ENCODE measurements at places on chromosomes 11 and 22.

GRCh38 chr11:75267171-75267970 is 26.8 kb downstream of the TPBGL start:
- no peak for DNase-seq

- no peak for DNase-seq
Observed at GRCh38 chr22:23216461-23217170, 36.3 kb downstream of the BCR start.

- DNase-seq, result no peak
Observed at GRCh38 chr22:49077036-49077393, 750.7 kb downstream of the BRD1 start.

GRCh38 chr11:6705905-6706535 is 22.9 kb upstream of the MRPL17 start:
- no peak for DNase-seq

GRCh38 chr11:34651551-34651950 is 30.7 kb downstream of the EHF start:
- DNase-seq, result no peak

GRCh38 chr22:30614879-30615278 is 7.9 kb downstream of the TCN2 start:
- DNase-seq, result no peak

DNA sequence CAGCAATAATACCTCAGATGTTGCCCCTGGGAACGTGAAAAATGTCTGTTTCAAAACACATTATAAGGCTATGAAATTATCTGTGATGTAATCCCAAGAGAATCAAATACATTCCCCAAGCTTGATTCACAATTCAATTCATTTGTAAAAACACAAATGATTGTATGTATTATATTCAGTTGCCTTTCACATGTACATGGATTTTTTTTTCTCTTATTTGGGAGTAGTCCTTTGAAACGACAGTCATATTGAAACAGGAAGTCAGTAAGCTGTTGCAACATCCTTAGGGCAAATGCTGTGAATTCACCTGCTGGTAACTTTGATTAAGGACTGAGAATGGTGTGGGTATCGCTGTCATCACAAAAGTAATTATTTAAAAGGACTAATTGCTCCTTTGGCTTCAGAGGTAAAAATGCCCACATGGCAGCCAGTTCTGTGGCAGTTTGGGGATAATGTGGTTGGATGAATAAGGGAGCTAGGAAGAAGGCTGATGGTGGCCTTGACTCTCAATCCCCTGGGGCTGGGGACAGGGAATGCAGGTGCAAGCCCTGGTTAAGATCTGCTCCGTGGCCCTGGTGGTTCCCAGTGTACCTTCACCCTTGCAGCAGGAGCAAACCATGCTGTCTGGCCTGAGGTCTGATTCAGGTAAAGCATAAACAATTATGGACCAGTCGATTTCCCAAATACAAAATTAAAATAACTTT is 13.2 kb downstream of the EHF start:
- DNase-seq, result no peak

- DNase-seq, result no peak
Observed at GRCh38 chr22:23182309-23183060, 2.2 kb downstream of the BCR start.

GRCh38 chr11:119501777-119502405 is 78.9 kb upstream of the THY1 start:
- DNase-seq, result no peak

DNA sequence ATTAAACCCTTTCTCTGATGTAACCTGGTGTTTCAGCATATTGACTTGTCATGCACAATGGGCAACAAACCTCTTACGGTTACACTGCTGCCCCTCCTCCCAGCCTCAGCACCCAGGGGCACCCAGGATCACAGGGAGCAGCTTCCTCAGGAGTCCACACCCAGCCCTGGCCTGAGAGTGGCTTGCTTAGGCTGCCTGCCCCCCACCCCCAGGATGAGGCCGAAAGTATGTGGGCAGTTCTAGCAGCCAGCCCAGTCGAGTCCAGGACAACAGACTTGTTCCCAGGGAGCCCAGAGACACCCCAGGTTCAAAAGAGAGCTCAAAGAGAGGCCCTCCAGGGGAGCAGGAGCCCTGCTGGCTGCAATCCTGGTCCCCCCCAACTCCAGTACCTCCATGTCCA is 108.1 kb upstream of the THY1 start:
- DNase-seq, result no peak

DNA sequence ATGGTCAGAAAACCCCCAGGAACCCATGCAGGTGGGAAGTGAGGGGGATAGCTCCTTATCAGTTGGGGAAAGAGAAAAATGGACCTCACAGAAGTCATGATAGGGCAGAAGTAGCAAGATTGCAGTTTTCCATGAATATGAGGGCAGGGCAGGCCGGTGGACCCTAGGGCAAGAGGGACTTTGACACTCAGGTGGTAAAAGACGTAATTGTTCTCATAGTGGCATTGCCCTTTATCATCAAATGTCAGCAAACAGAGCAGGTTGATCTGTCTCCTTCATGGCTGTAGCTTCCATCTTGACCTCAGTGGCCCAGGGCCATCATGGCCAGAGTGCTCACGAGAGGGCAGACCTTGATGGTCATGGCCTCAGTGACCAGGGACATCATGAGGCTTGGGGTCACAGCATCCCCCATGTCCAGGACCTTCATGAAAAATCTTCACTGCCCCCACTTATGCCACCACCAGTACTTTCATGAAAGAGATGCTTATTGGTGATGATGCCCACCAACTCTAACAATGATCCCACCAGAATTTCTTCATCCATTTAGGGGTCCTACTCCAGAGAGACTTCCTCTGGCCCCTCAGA is 127.1 kb downstream of the SNX19 start:
- DNase-seq, result no peak

DNA sequence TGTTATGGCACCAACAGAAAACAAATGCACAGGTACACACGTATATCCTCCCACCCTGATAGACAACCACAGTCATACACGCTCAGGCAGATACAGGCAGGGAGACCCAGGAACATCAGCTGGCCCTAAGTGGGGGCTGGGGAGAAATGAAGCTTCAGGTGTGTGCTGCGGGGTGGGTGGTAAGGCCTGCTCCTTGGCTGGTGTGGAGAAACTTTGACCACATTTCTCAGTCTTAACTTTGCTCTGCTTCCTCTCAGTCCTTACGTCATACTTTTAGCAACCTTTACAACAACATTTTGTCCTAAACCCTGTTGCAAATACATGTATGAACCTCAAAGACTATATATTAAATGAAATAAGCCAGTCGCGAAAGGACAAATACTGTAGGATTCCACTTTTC is 6.7 kb upstream of the ANAPC15 start:
- DNase-seq, result no peak

DNA sequence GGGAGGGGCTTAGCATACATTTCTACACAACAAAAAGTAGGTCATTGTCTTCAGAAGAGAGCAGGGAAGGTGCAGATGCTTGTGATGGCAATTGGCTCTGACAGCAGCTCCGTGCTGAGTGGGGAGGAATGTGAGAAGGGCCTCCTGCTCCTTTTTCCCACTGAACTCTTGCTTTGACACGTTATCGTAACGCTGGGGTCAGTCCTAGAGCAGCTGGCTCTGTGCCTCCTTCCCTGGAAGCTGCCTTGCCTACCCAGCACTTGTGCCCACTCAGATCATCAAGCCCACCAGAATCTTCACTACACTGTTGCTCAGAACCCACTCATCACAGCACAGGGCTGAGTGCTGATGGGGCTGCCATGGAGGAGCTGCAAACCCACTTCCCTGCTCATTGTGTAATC is 14.9 kb upstream of the NAV2 start:
- DNase-seq, result no peak

DNA sequence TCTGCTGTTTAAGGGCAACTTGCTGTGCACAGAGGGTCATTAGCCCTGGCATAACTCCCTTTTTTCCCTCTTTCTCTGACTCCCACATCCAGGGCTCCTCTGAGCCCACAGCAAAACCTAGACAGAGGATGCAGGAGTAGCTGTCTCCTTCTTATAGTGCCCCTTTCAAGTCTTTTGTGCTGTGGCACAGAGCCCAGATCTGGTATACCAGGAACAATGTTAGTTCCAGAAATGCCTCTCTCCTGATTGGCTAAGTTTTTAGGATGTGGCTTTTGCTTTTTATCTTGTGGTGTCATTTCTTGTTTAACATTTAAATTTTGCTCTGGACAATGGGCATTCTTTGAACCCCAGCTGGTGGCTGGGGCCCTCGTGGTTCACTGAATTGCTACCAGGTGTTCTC is 25.6 kb upstream of the RRM1 start:
- DNase-seq, result no peak

DNA sequence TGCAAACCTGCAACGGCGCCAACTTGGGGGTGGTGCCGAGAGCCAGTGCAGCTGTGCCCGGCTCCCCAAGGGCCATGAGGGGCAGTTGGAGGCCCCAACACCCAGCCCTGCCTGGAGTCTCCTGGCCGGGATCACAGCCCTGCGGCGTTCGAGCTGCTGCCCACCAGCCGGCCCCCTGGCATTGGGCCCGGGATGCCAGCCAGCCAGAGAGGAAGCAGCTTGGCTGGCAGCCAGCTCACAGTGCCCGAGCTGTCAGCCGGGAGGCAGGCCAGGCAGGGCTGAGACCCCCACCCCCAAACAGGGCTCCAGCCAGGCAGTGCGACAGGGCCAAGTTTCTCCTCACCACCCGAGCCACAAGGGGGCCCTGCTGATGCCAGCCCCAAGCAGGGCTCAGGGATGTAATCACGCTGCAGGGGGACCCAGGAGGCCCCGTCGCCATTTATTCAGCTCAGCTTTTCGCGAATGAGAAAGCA is 26.0 kb upstream of the TCF20 start:
- DNase-seq, result no peak

DNA sequence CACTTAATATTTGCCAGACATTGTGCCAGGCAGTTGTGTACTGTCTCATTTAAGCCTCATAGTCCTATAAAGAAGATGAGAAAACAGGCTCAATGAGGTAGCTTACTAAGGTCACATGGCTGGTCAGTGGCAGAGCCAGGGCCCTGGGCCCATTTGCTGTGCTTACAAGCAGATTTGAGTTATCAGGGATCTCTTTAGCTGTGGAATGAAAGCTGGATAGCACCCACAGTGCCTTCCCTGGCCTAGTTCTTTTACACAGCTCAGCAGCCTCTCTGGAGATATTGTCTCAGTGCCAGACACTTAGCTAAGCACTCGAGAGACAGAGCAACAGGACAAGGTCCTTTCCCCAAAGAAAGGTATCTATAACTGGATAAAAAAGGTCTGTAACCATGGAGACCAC is 6.1 kb downstream of the TMEM86A start:
- no peak for DNase-seq

- DNase-seq, result no peak
Observed at GRCh38 chr22:24728790-24729637, 45.5 kb downstream of the PIWIL3 start.

- no peak for DNase-seq
Observed at GRCh38 chr22:29315286-29316140, at the start of gene RASL10A. Gene RASL10A (minus strand): TSS chr22:29315697. CDS start chr22:29315246, 451 bp downstream.

DNA sequence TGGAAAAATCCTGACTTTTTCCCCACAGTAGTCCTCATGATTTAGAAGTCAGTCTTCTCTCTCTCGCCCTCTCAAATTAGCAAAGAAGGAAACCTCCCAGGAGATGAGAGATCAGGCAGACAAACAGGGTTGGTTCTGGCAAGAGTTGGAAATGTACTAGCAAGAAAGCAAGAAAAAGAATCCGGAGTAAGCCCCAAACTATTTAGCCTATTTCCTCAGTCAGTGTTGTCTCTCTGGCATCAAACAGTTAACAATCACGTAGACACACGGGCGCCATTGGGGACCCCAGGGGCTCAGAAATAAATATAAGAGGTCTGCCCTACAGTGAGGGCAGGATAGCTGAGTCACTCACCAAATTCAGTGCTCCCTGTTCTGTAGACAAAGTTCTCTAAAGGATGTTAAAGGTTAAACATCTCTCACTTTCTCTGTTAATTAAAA is 4.7 kb downstream of the C11orf52 start:
- no peak for DNase-seq

- DNase-seq, result no peak
Observed at GRCh38 chr11:32420937-32421901, 14.1 kb downstream of the WT1 start.

DNA sequence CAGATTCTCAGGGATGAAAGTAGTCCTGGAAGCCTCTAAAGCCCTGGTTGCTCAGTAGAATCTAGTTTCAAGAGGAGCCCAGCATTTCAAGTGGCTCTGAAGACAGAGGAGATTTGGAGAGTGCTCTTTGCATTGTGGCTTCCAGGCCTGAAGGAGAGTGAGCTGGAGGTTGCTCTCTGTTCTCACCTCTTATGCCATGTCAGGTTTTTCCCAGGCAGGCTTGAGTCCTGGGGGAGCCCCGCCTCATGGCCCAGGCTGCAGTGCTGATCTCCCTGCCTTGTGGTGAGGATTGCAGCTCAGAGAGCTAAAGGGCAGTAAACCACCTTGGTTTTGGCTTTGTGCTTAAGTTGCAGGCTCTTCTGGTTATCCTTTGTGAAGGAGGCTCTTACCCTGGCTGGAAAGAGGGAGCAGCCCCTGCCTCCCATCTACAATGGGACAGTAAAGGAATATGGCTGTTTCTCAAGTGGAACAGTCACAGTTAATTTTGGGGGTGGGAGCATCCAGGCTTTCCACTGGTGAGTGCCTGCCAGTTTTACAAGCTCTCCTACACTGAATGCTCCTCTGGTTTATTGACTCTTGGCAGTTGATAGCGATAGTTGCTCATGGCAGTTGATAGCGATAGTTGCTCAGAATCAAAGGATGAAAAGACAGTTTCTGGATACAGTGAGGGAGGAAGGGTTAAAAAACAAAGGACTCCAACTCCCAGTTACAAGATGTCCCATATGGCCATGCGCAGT is 32.6 kb downstream of the RCOR2 start:
- no peak for DNase-seq

DNA sequence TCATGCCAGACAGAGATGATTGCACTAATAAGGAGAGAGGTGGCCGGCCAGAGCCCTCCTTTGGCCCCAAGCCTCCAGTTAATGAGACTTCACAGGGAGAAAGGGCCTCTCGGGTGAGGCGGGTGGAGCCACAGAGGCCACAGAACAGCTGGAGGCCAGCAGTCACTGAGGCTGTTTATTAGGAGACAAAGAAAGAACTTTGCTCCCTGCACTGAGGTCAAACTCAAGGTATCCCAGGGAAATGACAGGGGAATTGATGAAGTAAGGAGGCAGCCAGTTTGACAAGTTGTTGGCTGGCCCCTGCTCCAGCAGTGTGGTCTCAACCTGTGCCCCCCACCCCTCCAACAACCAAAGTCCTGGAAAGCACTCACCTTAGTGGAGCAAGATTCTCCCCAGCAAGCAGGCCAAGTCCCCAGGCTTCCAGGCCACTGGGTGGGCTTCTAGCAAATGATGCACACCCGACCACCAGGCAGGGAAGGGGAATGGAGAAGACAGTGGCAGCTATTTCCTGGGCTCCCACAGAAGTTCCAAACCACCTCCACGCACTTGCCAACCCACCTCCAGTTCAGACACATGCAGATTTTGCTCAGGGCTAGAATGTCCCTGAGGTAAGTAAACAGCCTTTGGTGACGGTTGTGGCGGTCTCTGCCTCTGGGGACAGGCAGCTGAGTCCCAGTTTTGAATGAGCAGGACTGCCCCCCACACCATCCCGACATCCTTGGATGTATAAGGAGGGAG is 53.2 kb downstream of the RPUSD4 start:
- DNase-seq, result no peak

- DNase-seq, result no peak
Observed at GRCh38 chr11:33912405-33913361, 20.8 kb upstream of the LMO2 start.
